D721Med (cell line): ENCODE measurements at places on chromosomes 11 and 22.

DNA sequence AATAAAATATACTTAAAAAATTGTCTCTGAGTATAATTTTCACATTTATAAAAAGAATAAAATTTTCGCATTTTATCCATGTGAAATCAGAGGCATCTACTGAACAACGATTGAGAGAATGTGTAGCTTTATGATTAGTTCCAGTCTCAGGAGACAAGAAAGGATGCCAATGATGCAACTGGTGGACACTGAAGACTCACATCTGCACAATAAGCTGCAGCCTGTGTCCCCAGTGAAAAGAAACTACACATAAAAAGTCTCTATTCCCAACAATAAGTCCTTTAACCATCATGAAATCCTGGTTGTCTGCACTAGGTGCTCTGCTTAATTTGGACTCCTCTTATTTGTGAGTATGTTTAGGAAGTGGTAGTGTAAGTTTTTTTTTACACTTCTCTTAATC, 22.0 kb downstream of the OR5AS1 start:
- DNase-seq = no peak

DNA sequence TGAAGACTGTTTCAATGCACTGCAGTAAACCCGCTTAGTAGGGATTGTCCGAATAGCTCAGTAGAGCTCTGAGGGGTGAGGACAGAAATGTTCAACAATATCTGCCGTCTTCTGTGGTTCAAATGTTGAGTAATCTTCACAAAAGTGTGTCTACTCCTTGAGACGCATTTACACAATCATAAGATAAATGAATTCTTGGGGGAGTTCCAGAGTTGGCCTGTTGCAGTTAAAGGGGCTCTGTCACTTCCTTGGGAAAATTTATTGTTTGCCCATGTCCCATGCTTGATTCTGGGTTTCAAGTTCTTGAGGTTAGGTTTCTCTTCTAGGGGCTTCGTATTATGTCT, 614 bp downstream of the ANO3 start:
- DNase-seq = no peak

GRCh38 chr22:36981247-36981775, 37.9 kb downstream of the TST start:
- no peak for DNase-seq

GRCh38 chr11:8794677-8795103, 112.1 kb downstream of the RPL27A start:
- no peak for DNase-seq

GRCh38 chr22:29268511-29269229, 602 bp downstream of the EWSR1 start:
- DNase-seq = no peak
